T-helper 9 cell (primary cell): ENCODE measurements at places on chromosomes 6 and 20.

- DNase-seq = no peak
Observed at GRCh38 chr20:5658912-5659345, 91.3 kb upstream of the SHLD1 start.

- DNase-seq = no peak
Observed at GRCh38 chr20:1293641-1294379, 27.7 kb downstream of the SNPH start.

GRCh38 chr20:57166568-57167291 lies 99.7 kb downstream of the BMP7 start:
- DNase-seq = no peak

DNA sequence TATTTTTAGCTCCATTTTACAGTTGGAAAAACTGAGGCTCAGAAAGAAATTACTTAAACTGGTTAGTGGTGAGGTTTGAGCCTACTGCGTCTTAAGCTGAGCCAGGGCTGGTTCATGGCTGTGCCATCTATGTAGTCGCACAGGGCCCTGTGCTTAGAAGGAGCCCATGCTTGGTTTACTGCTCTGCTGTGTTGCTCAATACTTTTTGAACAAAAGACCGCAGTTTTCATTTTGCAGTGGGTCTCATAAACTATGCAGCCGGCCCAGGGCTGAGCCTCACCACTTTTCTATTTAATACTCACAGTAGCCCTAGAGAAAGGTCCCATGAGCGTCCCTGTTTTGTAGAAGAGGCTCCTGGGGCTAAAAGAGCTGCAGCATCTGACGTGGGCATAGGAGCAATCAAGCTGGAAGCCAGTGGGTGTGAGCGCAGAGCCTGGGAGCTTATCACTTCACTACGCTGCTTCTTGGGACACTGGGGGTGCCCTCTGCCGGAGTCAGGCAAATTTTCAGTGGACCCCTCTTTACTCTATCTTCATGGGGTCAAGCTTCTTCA lies 501 bp downstream of the SIRPB2 start:
- no peak for DNase-seq

GRCh38 chr6:73451223-73452106 lies 632 bp downstream of the CGAS start:
- peak; percentile 34 for DNase-seq

GRCh38 chr6:4415549-4415948 lies 280.2 kb upstream of the ECI2 start:
- no peak for DNase-seq

GRCh38 chr20:54069501-54069971 lies 858 bp downstream of the BCAS1 start:
- no peak for DNase-seq

- DNase-seq = no peak
Observed at GRCh38 chr20:62820208-62820961, 3.5 kb downstream of the COL9A3 start.

- no peak for DNase-seq
Observed at GRCh38 chr6:162750776-162751175, 23.0 kb downstream of the PACRG start.

DNA sequence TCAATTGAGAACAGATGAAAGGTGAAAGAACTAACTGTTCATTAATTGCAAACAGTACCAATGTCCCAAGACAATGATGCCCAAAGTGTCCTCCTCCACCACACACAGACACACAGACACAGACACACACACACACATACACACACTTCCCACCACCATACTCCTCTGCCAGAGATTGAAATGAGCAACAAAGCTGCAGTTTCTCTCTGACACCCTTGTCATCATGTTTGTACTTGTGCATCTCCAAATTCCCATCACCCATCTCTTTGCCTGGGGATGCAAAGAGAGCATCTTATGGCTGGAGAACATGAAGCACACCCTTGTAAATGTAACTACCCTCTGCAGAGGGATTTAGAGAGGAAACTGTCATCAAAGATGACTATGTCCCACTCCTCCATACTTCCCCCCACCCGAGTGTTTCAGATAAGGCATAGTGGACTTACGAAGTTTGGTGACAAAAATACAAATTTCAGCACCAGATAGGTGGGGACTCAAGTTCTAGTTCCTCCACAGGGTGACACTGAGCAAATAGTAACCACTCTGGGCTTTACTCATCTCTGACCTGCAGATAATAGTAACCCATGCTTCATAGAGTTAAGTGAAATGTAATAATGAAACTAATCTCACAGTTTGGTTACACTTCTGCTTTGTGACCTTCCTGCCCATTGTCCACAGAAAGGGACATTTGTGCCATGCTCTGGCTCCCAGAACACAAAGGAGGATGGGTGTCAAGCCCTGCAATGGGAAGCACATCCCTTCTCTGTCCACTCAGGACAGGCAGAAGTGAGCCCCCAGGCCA lies 8.7 kb downstream of the MAFB start:
- no peak for DNase-seq

DNA sequence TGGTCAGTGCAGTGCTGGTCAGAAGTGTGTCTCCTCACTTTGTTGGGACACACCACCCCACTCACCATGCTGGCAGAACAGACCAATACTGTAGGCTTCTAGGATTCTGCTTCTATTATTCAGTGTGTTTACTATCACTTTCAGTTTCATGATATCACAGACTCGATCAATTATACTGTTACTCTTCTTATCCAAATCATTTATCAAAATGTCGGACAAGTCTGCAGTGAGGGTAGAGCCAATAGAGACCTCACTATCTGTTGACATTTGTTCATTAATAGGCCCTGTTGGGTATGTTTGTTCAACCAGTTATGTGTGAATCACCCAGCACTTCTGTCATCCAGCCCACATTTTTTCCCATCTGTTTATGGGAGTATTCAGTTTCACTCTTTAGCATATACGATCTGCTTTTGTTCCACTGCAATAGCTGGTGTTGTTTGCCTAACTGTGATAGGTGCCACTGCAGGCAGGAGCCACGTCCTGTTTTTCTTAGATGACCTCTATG lies 140.1 kb downstream of the NRN1 start:
- no peak for DNase-seq

- no peak for DNase-seq
Observed at GRCh38 chr6:145924600-145924999, 39.6 kb downstream of the SHPRH start.

DNA sequence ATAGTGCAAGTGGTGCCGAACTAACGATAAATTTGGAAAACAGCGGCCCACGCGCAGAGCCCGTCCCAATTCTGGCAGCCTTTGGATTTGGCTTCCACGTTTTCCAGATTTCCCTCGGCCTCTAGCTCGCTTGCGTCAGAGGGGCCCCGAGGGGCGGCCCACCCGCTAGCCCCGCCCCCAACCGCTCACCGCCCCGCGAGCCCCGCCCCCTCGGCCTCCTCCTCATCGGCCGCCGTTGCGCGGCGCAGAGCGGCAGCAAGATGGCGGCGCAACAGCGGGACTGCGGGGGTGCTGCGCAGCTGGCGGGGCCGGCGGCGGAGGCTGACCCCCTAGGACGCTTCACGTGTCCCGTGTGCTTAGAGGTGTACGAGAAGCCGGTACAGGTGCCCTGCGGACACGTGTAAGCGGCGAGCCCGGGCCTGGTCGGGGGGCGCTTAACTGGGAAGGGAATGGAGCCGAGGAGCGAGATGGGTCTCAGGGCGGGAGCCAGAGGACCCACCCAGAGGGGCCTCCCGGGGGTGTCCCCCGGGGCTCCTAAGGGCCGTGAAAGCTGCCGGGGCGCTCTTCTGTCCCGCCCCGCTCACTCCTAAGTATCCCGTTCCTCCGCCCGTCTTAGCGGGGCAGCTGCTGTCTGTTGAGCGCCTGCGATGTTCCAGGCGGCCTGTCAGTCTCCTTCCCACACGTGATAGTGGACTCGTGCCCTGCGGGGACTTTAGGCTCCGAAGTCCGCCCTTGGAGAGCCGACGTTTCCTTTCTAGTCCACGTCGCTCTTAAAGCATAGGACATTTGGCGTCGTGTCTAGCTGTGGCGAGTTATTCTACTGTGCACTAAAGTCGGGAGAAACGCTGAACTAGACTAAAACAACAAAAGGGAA lies at the start of gene RNF114:
Gene RNF114, plus strand, starts transcription at position 245 of the 874 bp plus-strand sequence. Its CDS starts 16 bp downstream, at position 261.
- peak; percentile 93 for DNase-seq

GRCh38 chr6:89007209-89008000 lies 44.0 kb upstream of the RNGTT start:
- DNase-seq = no peak

DNA sequence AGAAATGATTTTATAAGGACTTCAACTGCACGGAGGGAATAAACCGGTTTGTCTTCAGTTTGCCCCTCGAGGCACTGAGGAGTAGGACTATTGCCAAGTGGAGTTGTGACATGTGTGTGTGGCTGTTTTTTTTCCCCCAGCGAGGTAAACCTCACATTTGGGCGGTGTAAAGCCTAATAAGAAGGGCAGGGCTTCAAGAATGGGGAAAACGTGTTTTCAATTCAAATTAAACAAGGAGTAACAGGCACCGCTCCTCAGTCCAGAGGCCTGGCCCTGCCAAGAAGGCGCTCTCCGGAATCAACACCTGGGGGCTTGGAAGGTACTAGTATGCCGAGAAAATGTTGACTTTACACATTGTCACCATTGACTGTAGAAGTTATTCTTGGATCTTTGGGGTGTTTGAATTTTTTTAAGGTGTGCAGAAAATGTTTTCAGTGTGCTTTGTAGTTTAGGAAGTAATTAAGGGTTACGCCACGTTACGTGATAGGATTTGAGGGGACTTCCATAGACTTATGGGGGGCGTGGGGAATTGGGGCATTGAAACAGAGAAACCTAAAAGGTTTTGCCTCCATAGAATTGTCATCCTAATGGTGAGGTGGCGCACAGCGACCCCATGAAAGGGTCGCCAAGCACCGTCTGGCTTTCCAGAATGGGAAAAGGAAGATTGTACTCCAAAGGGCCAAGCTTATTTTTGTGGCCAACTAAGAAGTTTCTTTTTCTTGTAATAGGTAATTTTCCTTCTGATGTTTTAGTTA lies 791 bp downstream of the ADGRG6 start:
- DNase-seq = no peak

DNA sequence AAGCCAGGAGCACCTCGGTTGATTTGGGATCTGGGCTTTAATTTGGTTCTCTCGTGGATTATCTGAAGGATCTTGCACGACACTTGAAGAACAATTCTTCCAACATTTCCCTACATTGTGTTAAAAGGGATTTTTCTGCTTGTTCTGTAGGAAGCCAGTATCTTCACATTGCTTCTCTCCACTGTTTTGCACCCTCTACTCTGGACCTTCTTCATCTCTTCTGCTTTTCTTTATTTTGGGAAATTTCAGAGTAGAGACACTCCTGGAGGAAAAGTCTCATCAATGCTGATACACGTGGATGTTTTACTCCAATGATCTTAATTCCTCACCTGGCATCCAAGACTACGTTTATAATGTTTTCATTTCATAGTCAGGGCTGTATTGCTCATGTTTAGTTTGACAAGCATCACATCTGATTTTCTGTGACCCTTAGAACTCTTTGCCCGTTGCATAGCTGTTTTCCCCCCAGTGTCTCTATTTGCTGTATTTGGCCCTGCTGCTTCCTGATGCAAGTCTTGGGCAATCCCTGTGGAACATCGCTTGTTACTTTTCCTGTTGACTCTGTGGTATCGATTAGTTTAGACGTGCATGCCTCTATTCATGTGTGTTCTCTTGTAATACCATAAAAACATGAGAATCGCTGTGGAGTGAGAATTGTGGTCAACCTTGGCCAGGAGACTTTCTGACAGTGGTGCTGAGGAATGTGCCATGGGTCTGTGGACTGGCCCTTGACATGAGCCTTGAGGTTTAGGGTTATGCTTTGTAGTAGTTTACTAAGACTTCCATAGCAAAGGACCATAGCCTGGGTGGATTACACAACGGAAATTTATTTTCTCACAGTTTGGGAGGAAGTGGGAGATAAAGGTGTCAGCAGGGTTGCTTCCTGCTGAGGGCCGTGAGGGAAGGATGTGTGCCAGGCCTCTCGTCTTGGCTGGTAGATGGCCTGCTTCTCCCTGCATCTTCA lies 12.5 kb downstream of the PLCB1 start:
- DNase-seq = no peak

- no peak for DNase-seq
Observed at GRCh38 chr20:59977086-59977485, 18.9 kb downstream of the CDH26 start.

DNA sequence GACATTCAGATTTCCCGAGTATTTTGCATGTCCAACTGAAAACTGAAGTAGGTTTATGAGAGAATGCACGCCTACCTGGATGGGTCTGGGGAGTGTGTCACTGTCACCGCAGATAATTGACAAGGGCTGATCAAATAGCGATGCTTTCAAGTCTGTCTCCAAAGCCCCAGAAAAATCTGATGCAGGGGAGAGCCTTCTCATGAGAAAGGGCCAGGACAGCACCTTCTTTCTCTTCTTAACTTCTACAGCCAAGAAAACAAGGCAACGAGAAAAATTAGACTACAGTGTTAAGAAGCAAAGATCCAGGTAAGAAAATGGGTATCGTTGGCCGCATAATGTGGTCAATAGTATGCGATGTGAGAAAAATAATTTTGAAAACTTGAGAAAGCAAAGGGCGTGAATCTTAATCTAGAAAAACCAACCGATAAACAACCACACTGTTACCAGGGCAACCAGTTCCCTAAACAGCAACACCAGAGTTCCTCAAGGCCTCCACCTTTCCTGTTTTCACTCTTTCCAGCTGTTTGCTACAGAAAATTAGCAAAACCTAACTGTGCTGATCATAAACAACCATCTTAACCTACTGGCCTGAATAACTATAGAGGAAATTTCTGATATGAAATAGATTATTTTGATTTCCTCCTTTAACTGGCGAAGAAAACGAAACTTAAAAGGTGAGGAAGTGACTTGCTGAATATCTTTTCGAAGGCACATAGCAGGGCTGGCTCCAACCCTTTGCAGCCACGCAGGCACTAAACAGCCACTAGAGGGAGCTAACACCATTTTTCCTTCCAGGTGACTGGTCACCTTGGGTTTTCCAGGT lies 2.6 kb downstream of the TAGAP start:
- DNase-seq = peak; percentile 52

DNA sequence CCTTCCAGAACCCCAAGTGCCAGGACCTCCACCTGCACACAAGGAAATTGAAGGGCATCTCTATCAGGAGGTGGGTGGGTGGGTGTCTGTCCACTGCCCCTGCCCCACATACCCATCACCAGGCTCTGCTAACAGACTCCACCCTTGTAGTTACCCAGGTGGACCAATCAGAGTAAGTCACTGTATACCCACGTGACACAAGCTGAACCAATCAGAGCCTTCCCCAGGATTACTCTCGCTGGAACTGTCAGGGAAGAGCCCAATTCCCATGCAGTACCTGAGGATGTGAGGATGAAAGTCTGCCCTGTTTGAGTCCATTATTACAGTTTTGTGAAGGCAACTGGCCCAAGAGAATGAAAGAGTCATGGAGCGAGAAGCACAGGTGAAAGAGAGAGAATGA lies 4.2 kb downstream of the OCSTAMP start:
- DNase-seq = no peak

GRCh38 chr6:72132851-72133250 lies 246.5 kb downstream of the RIMS1 start:
- DNase-seq = no peak

DNA sequence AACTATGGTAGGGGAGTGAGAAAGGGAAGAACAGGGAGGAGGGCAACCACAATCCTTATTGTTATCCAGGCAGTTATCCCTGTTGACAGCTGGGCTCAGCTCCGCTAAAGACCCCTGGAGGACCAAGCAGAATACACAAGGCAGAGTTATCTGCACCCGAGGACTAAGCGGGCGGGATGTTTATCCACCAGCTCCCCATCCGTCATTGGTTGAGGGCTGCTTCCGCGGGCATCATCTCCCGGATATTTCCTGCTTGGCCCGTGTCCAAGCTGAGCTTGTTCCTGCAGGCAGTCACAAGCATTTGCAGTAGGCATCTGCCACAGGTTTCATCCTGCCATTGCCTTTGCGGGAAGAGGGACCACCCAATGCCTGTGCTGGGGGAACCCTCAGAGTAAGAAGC lies 102.1 kb downstream of the DLGAP4 start:
- DNase-seq = no peak

- DNase-seq = no peak
Observed at GRCh38 chr20:8808202-8808535, 260.7 kb upstream of the PLCB4 start.
